ENCODE measurements at places on chromosomes 16 and 17.

- no peak for DNase-seq
Measured at GRCh38 chr16:30532285-30533145, 2.1 kb downstream of the ZNF747 start.

GRCh38 chr16:17301184-17301583, 169.6 kb downstream of the XYLT1 start:
- no peak for DNase-seq

- no peak for DNase-seq
Measured at GRCh38 chr17:79000396-79001189, 9.0 kb downstream of the CANT1 start.

- DNase-seq: no peak
Measured at GRCh38 chr16:79642652-79643051, 42.1 kb upstream of the MAF start.

GRCh38 chr17:20022701-20023100, 13.5 kb downstream of the SPECC1 start:
- DNase-seq: no peak

GRCh38 chr17:11772031-11772430, 173.8 kb downstream of the DNAH9 start:
- no peak for DNase-seq

GRCh38 chr17:81022344-81022676, 12.6 kb upstream of the BAIAP2 start:
- DNase-seq: no peak
